HT1080 (cell line): ENCODE measurements at places on chromosomes 1 and 21. TPM values are rescaled to one million over a fixed set of nuclear protein-coding genes. Genes with fewer than 3 reads are reported as not detected.

GRCh38 chr1:200530623-200531261 is 89.8 kb downstream of the KIF14 start:
- DNase-seq: no peak

GRCh38 chr1:23436520-23437354 is 12.2 kb upstream of the TCEA3 start:
- no peak for DNase-seq

- no peak for DNase-seq
These were observed 52.7 kb downstream of the RPS6KA1 start for GRCh38 chr1:26582053-26582835.

- no peak for DNase-seq
These were observed 18.4 kb upstream of the UQCRHL start for GRCh38 chr1:15825800-15826199.

Gene LRRIQ3
- 0.50 and 0.53 TPM in 2 replicates for total RNA-seq

GRCh38 chr1:233565313-233565712 is 48.6 kb upstream of the KCNK1 start:
- DNase-seq: no peak

Gene FMN2
- total RNA-seq: 0.80 and 1.3 TPM in 2 replicates

Gene GPR161
- 12.8 and 13.4 TPM in 2 replicates for total RNA-seq

Gene NCMAP
- total RNA-seq: not detected in 2 replicates

DNA sequence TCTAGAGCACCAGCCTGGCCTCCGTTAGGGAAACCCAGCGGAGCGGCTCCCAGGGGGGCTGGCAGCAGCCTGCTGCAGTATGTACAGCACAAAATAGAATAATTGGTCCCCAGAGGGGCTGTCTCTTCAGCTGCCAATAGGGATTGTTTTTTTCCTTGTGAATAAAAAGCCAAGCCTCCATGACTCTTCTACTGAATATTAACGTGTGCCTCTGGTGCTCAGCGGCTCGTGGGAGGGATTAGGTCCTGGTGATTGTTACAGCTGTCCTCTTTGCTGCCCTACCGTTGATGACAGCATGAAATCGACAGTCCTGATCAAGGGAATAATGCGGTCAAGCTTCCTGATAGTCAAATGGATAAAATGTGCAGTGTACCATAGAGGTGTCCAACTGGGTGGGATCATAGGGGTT is 190.7 kb upstream of the RUNX1 start:
- DNase-seq: no peak

DNA sequence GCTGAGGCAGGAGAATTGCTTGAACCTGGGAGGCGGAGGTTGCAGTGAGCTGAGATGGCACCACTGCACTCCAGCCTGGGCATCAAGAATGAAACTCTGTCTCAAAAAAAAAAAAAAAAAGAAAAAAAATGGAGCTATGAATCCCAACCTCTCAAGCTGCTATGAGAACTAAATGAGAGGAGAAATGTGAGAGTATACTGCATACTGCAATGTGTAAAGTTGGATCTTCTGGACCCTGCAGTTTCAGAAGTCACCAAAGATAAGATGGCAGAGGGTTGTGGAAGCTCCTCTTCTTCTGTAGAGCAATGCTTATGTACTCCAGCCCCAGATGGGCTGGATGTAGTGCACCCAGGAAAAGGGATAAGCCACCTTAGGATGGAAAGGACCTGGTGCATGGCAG is 55.6 kb downstream of the PLXNA2 start:
- no peak for DNase-seq

Gene ARTN
- 0.32 TPM in 1 of 2 replicates, not detected in the other for total RNA-seq

- peak; percentile 35 for DNase-seq
These were observed 29.6 kb downstream of the DMBX1 start for GRCh38 chr1:46519209-46519608.

- DNase-seq: no peak
These were observed 45.0 kb upstream of the SLC35F3 start for GRCh38 chr1:233859446-233859845.

- no peak for DNase-seq
These were observed 64.7 kb downstream of the RGL1 start for GRCh38 chr1:183869664-183870063.

- DNase-seq: no peak
These were observed 247.9 kb upstream of the LYPLAL1 start for GRCh38 chr1:218925777-218926176.

GRCh38 chr1:239987103-239987745 is 104.5 kb upstream of the FMN2 start:
- DNase-seq: no peak

Gene CXADR
- 11.7 and 14.3 TPM in 2 replicates for total RNA-seq

DNA sequence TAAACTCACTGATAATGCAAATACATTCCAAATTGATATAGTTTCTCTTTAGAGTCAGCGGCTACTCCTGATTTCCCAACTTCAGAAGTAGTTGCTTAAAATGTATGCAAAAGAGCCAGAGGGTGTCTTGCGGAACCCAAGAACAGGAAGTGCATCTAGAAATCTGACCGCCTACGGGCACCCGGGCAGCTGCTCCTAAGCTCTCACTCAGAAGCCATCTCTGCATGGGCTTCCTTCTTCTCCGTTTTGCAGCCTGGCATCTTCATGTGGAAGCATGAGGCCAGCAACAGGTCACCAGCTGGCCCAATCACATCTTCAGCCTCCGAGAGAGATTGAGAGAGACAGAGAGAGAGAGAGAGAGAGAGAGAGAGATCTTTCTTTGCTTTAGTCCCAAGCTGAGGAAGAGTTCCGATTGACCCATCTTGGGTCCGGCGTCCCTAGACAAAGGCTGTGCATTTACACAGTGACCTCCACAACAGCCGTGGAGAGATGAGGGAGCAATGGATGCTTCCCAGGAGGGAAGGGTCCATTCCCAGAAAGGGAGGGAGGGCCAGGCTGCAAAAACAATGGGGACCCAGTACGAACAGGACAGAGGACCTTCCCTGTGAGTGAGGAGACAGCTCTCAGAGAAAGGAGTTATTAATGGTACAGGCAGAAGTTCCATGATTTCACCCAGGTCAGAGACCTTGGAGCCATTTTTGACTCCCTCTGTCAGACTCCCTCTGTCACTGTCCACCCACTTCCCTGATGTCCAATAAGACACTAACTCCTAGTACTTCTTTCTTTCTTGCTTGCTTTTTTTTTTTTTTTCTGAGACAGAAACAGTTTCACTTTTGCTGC is 28.2 kb upstream of the SLC30A1 start:
- DNase-seq: no peak

Gene MAN1C1
- total RNA-seq: not detected in 2 replicates

Gene LMX1A
- not detected in 2 replicates for total RNA-seq

Gene HNRNPU
- 438 and 507 TPM in 2 replicates for total RNA-seq

Gene ELF3
- total RNA-seq: not detected in 2 replicates

Gene OR2G6
- total RNA-seq: not detected in 2 replicates

DNA sequence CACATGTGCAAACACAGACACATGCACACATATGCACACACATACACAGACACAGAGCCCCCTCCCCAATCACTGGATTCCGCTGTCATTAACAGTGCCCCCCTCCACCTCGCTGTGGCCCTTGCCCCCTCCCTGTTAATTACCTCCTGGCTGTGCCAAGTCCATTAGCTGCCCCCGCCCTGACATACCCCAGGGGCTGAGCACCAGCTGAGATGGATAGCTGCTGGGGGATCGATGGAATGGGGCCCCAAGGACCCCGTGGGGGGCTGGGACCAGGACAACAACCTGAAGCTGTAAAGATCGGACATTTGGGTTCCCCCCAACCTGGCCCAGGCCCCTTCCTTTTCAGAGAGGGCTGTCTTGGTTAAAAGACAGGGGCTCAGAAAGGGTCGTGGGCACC is 9.6 kb upstream of the PEAR1 start:
- DNase-seq: no peak

- DNase-seq: no peak
These were observed 6.7 kb downstream of the PM20D1 start for GRCh38 chr1:205843036-205843859.

Gene GUCA2A
- total RNA-seq: 0.69 TPM in 1 of 2 replicates, not detected in the other
